Amniotic stem cell (primary cell): ENCODE measurements at places on chromosomes 6 and 20.

DNA sequence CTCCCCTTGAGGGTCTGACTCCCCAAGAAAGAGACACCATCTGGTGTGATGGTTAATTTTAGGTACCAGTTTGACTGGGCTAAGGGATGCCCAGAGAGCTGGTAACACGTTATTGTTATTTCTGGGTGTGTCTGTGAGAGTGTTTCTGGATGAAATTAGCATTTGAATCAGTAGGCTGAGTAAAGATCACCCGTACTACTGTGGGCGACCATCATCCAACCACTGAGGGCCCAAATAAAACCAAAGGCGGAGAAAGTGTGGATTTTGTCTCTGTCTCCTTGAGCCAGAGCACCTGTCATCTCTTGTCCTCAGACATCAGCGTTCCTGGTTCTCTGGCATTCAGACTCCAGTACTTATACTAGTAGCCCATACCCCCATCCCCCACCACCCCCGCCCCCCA, 7.9 kb upstream of the CNKSR3 start:
- no peak for DNase-seq

GRCh38 chr20:50008007-50008406, 25.2 kb downstream of the SNAI1 start:
- DNase-seq = no peak

DNA sequence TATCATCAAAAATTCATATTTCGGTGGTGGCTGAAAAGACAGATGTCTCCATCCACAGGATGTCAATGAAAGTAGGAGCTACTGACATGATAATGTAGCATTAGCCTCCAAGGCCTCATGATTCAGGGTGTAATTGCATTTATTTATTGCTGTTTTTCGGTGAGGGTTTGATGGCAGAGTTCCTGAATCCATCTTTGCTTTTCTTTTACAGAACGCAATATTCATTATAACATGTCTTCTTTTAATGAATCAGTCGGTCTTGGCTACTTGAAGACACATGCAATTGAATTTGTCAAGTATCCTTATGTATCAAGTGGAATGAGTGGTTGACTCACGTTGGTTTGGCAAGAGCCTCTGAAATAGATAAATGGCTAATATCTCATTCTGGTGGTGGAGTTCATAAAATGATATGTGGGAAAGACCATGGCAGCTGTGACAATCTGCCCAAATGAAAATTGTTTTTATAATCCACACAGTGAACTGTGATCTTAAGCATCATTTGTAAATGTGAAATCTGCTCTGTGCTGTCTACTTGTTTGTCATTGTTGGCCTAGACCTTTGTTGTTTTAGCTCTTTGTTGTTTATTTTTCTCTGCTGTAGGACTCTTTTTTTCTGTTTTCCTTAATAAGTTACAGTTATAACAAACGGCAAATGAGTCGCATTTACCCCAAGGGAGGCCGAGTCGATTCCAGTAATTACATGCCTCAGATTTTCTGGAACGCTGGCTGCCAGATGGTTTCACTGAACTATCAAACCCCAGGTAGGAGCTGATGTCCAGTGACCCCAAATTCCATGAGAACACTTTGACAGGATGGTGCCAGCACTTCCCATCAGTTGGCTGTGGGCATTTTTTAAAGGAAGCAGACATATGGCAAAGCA, 105.7 kb upstream of the LAMP5 start:
- no peak for DNase-seq

GRCh38 chr6:130382872-130383490, 17.2 kb downstream of the TMEM200A start:
- no peak for DNase-seq

GRCh38 chr6:82413868-82414267, 50.3 kb downstream of the TPBG start:
- no peak for DNase-seq

GRCh38 chr6:170137176-170137891, 153.5 kb downstream of the DLL1 start:
- no peak for DNase-seq

DNA sequence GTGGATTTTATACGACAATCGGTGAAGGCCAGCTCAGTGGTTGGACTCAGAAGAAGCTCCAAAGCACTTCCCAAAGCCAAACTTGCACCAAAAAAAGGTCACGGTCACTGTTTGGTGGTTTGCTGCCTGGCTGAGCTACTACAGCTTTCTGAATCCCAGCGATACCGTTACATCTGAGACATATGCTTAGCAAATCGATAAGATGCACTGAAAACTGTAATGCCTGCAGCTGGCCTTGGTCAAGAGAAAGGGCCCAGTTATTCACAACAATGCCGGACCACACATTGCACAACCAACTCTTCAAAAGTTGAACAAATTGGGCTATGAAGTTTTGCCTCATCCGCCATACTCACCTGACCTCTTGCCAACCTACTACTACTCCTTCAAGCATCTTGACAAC, 70.2 kb downstream of the FILIP1 start:
- no peak for DNase-seq

DNA sequence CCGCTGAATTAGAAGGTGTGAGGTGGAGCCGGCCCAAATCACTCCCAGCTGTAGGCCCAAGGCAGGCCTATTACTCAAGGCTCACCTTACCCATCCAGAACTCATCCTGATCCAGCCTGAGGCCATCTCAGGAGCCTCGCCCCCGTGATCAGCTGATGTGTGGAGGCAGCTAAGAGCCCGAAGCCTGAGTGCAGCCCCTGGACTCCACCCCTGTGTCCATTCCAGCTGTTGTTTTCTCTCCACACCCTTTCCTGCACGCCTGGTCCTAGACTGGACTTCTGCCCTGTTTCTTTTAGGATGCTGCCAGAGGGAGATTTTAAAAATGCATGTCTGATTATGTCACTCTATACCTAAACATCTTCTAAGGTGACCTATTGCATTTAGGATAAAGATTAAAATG, 124.7 kb upstream of the SUPT3H start:
- no peak for DNase-seq

DNA sequence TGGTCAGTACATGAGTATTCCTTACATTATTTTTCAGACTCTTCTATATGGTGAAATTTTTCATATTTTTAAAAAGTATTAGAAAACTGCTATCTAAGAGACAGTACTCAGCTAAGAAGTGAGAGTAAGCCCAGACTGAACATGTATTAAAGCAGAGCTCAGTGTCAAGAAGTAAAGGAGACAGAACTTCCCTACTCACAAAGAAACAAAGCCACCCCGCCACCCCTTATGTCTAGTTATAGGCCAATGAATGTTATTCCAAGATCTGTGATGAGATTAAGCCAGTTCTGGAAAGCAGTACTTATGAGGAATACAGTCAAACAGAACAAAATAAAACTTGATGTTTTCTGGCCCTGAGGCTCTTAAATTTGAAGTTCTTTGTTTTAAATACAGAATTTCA, 114.5 kb downstream of the RNGTT start:
- DNase-seq = no peak

DNA sequence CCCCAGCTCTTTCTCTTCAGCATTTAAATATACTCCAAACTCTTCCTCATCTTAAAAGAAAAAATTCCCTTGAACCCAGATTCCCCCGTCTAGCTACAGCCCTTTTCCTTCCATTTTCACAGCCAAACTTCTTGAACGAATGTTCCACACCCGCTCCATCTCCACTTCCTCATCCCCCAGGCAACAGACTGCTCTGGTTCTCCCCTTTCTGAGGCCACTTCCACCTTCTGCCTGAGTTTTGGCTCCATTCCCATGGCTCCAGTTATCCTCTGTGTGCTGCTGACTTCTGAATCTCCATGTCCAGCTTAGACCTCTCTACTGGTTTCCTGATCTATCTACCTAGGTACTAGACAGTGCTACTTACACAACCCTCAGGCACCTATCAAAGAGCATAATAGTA, 106.4 kb downstream of the RALGAPA2 start:
- DNase-seq = no peak

DNA sequence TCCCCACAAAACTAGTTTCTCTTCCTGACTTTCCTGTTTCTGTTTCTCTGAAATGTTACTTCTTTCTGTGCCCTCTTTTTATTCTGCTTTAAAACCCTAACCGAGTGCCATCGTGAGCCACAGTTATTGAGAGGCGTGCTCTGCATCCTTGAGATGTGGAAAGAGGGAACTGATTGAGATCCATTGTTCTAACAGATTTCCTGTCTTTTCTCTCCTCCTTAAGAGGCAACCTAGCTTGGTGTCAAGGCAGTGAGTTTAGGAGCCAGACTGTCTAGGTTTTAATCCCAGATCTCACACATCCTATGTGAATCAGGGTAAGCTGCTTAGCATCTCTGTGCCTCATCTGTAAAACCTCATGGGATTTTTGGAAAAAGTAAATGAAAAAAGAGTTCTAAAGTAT, 57.5 kb downstream of the SNX9 start:
- no peak for DNase-seq

DNA sequence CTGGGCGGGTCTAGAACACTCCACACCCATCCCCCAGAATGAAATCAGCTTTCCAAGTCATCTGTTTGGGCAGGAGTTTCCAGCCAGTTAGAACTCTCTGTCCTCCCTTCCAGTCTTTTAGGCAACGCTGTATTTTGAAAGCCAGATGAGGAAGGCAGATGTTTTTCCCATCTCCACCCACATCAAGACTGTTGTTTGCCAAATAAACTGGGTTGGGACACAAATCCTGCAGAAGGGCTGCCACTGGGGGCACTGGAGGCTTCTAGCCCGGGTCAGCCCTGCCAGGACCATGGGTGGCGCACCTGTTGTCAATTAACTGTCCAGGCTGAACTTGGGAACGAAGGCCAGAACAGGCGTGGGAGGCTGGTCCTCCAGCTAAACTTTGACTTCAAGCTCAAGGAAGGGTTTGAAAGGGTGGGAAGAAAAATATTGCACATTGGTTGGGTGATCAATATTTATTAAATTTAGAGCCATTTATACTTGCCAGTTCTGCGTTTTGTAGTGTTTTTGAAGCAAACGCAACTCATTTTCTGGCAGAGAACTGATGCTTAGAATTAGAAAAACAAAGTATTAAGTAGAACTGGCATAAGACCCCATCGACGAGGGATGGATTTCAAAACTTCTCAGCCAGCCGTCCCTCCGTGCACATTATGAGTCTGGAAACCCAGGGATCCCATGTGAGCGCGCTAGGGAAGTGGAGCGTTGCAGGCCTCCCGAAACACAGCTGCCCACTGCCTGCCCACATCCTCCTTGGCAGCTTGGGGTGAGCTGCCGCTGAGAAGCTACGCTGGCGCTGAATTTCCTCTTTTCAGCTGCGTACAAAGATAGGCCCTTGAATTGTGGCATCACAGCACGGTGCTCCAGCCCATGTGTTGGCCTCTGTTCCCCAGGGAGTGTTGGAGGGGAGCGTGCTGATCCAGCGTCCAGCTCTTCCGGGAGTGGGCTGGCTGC, 297.4 kb downstream of the QKI start:
- no peak for DNase-seq

DNA sequence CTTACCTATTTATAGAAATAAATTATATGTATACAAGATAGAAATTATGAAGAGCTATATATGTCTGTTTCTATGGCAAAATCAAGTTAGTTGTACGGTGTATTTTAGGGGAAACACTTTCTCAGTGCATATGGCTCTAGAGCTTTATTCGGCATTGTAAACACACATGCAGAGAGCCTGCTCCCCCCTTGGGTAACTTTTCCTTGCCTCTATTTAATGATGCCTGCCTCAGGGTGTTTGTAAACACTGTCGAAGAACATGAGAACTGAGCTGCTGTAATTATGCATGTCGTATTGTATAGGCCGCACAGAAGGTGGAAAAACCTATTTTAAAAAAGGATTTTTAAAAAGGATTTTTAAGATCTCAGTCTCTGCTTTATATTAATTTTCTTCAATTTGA, 133.4 kb downstream of the FNDC1 start:
- DNase-seq = no peak

DNA sequence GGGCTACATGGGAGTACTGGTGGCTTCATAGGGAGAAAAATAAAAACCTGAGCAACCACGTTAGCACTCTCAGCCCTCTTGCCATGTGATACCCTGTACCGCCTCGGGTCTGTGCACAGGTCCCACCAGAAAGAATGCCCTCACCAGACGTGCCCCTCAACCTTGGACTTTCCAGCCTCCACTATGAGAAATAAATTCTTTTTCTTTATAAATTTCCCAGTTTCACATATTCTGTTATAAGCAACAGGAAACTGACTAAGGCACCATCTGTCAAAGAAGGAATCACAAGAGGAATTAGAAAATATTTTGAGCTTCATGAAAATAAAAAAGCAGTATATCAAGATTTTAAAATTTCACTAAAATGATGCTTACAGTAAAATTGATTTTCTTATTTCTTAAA, 168.4 kb upstream of the BMP5 start:
- no peak for DNase-seq

- no peak for DNase-seq
These were observed 198.2 kb downstream of the PRL start for GRCh38 chr6:22098601-22099031.
